ENCODE measurements at places on chromosomes 2 and 18.

GRCh38 chr18:76433788-76434187 is 61.3 kb downstream of the ZNF516 start:
- no peak for DNase-seq

DNA sequence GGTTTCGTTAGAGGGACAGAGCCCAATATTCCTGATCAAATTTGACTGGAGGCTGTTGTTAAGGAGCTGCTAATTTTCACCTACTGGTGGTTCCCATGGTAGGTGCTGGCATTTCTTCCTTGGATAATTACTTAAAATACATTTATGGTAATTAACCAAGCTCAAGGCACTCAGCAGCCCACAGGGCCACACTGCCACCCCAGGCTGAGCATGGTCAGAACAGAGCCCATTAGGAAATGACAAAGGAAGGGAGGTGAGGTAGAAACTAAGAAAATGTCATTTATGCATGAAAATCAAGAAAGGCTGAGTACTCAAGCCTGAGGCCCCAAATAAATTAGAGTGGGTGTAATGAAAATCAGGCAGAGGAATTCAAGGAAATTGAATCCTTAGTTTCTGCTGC is 510.2 kb upstream of the GYPC start:
- DNase-seq = no peak

DNA sequence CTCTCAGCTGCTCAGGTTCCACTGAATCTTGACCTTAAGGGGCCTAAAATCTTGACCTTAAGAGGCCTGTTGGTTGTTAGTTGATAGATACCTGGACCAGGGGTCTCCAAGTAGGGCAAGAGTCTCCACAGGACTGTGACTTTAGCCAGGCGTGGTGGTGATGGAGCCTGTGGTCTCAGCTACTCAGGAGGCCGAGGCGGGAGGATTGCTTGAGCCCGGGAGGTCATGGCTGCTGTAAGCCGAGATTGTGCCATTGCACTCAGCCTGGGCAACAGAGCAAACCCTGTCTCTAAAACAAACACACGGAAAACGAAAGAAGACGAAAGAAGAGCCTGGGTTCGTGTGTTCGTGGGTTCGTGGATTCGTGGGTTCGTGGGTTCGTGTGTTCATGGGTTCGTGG is 120.2 kb upstream of the CTDP1 start:
- DNase-seq = no peak

DNA sequence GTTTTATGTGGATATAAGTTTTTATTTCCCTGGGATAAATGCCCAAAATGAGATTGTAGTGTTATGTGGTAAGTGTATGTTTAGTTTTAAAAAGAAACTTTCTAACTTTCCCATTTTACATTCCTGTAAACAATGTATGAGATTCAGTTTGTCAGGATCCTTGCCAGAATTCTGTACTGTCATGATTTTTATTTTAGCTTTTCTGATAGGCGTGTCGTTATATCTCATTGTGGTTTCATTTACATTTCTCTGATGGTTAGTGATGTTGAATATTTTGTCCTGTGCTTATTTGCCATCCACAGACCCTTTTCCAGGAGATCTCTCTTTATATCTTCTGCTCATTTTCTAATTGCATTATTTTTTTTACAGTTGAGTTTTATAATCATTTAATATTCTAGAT is 245.6 kb upstream of the CDH2 start:
- no peak for DNase-seq

DNA sequence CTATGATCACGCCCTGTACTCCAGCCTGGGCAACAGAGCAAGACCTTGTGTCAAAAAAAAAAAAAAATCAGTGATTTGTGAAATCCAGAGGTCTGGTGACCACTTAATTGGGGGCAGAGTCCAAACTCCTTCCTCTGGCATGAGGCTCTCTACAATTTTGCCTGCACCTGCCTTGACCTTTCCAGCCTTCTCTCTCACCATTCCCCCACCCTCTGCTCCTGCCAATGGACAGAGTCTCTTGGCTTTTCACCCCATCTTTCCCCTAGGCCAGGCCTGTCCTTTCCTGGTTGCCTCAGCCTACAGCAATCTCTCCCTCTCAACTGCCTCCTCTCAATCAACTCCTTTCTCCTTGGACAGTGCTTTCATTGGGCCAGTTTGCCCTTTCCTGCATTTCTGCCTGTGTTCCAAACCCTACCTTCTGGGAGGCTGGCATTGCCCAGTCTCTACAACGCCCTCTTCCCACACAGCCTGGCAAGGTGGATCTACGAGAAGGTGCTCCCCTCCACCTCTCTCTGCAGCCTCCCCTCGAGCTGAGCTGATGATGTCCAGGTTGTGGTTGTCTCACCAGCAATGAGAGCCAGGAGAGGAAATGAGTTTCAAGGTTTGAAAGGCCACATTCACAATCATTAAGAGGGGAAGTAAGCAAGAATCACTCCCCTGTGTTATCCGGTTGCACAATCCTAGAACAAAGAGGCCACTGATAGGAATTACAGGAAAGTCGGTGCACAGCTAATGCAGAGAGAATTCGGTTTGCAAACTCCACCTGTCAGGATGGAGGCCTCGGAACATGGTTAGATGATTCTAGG is 39.5 kb upstream of the NPAS2 start:
- DNase-seq = no peak

- DNase-seq = no peak
Observed at GRCh38 chr2:763766-764525, 86.7 kb upstream of the TMEM18 start.

GRCh38 chr2:148742373-148742772 is 97.8 kb downstream of the EPC2 start:
- DNase-seq = no peak

DNA sequence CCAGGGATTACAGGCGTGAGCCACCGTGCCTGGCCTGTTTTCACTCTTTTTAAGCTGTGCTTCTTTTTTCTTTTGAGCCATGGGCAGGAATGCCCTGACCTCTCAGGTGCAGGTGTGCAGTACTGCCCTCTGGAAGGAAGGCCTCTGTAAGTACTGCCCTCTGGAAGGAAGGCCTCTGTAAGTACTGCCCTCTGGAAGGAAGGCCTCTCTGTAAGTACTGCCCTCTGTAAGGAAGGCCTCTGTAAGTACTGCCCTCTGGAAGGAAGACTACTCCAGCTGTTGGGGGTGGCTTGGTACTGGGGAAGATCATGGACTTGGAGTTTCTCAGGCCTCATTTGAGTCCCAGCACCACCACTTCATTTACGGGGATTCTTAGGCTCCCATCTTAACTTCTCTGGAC is 248.5 kb upstream of the ID2 start:
- no peak for DNase-seq

DNA sequence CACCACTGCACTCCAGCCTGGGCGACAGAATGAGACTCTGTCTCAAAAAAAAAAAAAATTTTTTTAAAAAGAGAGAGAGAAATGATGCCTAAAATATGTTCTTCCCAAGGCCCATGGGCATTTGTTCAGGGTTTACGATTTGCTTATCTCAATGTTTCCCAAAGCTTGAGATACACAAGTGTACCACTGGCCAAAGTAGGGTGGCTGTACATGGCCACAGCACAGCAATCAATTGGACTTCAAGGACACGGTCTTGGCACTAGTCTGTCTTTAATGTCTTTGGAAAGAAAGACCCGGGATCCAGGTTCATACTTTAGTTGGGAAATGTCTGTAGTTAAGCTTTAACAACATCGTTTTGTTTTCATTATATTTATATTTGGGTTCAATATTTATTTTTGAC is 9.5 kb upstream of the CATIP start:
- DNase-seq = no peak

- no peak for DNase-seq
Observed at GRCh38 chr2:134304394-134305108, 50.7 kb downstream of the MGAT5 start.

GRCh38 chr2:174634130-174635014 is 36.8 kb upstream of the WIPF1 start:
- peak; percentile 21 for DNase-seq

- no peak for DNase-seq
Observed at GRCh38 chr18:12451428-12451827, 43.7 kb downstream of the PRELID3A start.

DNA sequence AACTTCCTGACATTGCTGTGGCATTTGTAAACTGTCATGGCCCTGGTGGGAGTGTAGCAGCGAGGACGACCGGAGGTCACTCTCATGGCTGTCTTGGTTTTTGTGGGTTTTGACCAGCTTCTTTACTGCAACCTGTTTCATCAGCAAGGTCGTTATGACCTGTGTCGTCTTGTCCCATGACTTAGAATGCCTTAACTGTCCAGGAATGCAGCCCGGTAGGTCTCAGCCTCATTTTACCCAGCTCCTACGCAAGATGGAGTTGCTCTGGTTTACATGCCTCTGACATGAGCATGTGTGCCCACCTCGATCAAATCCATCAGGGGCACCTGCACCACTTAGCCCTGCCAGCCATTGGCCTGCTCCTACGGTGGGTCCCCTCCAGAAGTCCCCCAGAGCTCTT is 32.9 kb upstream of the SLC66A3 start:
- DNase-seq = no peak

GRCh38 chr2:240960971-240961876 is 37.2 kb upstream of the SNED1 start:
- DNase-seq = no peak

DNA sequence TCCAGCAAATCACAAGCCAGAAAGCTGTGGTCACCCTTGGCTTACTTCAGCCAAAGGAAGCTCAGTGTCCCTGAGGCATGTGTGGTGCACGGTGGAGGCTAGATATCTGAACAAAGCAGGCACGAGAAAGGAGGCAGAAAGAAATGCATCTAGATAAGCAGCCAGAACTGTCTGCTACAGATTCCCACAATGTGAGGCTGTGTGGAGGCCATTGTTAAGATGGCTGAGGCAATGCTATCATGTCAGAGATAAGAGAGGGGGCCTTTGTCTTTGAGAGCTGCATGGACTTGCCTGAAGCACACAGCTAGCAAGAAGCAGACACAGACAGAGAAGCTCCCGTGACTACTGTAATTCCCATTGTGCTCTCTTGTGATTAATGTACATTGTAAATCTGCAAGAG is 110.5 kb upstream of the LYPD6 start:
- DNase-seq = no peak

DNA sequence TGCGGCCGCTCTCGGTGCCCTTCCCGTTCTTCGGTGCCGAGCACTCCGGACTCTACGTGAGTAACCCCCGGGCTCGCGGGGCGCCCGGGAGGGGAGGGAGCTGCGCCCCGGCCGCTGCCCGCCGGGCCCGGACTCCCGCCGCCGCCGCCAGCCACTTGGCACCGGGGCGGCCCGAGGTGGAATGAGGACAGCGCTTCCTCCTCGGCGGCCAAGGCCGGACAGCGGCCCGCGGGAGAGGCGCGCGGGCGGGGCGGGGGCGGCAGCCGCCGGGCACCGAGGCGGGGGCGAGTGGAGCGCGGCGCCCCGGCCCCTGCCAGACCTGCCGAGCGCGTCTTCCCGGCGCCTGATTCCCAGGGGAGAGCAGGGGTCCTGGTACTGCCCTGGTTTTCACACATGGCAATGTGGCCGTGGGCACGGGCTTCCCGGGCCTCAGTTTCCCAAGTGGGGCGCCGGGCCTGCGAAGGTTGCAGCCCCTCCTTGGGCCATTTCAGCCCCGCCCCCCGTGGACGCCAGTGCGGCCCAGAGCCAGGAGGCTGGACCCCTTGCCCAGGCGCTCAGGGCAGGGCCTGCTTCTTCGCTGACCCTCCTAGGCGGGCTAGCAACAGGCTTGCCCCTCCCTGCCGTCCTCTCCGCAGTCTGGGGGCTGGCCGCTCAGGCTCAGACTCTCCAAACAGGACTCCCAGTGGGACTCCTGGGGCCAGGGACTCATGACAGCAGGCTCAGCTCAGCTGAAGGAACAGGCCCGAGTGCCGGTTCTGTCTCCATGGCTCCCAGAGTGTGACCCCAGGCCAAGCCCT is 775 bp downstream of the SNED1 start:
- DNase-seq = no peak

DNA sequence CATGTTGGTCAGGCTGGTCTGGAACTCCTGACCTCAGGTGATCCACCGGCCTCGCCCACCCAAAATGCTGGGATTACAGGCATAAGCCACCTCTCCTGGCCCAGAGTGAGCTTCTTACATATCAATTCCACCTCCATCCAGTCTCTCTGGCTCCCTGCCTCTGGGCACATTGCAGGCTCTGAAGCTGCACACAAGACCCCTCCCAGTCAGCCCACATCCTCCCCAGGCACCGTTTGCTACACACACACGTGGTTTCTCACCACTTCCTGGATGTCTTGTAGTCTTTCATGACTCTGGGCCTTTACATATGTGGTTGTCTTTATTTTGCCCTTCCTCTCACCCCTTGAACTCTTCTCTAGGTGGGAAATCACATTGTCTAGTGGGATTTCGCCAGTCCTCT is 64.0 kb upstream of the CABLES1 start:
- DNase-seq = peak; percentile 21

DNA sequence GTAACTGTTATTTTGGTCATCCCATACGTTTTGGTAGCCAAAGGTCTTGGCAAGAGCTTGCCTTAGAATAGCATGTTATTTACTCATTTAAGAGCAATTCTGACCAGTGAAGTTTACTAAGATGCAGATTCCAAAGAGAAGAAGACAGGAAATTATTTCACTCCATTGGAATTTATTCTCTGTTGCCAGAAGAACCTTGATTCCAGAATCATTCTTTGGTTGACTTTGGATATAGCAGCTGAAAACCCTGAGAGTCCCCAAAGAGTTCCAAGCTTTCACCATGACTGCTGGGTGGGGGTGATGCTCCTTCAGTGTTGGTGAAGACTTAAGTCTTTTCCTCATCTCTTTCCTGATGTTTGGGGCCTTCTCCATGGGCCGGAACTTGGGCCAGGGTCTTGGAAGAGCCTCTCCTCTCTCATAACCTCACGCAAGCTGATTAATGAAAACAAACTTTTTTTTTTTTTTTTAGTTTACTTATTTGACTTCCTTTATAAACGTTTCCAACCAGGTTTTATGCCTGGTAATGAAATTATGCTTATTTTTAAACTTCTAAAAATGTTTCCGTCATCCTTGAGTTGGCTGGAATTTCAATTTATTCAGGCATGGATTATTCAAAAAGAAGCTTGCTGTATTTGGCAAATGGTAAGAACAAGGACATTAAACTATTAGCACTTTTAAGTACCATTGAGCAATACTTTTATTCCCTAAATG is 192.0 kb downstream of the MTX2 start:
- DNase-seq = no peak

DNA sequence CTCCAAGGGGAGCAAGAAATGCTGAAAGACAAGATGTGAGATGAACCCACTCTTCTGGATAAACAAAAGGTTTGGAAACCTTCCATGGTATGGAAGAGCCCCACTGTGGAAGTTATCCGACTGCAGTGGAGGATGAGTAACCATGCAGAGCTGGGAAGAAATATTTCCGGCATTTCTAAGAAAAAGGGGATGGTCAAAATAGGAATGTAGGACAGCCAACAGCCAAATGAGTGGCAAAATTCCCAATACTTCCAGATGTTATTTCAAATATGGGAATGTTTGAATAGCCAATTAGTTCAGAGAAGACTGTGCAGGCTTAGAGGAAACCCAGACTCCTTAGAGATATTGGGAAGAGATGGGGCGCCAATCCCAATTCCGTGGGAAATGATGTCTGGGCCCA is 246.8 kb downstream of the RAD51AP2 start:
- no peak for DNase-seq

GRCh38 chr18:46578987-46579386 is 78.0 kb downstream of the LOXHD1 start:
- DNase-seq = no peak

GRCh38 chr2:117351396-117351795 is 463.1 kb upstream of the DDX18 start:
- no peak for DNase-seq

Measured in midbrain (tissue), 1 donor.